NCI-H1436 treated with DMSO at 0.1 percent for 48 hours (cell line): ENCODE measurements at places on chromosomes 4 and X.

DNA sequence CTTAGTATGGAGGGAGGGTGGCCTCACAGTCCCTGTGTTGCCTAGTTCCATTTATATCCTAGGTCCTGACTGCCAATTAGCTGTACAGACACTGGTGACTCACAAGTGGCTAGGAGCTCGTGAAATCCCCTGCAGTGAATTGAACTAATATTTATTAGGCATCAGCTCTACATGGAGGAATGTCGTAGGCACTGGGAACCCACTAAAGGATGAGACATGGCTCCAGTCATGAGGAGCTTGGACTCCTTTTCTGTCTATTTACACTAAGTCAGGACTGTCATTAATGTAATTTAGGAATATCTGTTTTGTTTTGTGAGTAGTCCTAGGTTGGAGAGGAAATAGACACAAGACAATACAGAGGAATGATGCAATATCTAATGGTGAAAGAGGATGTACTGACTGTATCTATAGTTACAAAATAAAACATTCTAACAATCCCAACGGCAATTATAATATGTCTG is 67.7 kb downstream of the MID1IP1 start:
- DNase-seq: no peak

GRCh38 chr4:1476140-1476513 is 69.9 kb upstream of the NKX1-1 start:
- no peak for DNase-seq

GRCh38 chr4:95249426-95250021 is 299.2 kb downstream of the UNC5C start:
- DNase-seq: no peak

- no peak for DNase-seq
These were observed 347.7 kb downstream of the HS3ST1 start for GRCh38 chr4:11081006-11081405.

- no peak for DNase-seq
These were observed 53.0 kb upstream of the RAPGEF2 start for GRCh38 chr4:159049780-159050375.

DNA sequence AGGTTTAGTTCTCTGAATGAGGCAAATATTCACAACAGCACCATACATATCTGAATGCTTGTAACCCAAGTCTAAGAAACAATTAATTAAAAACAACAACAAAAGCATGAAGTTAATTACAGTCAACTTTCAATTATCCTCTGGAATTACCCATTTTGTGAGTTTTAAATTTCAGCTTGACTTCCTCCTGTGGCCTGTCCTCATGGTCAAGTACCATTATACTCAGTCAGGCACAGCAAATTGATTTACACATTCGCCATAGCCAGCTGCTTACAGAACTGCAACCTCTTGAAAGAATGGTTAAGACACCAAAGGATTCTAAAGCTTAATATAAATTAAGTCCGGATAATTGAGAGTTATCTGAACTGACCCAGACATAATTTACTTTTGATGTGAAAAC is 306.5 kb downstream of the CAMK2D start:
- peak; percentile 16 for DNase-seq

DNA sequence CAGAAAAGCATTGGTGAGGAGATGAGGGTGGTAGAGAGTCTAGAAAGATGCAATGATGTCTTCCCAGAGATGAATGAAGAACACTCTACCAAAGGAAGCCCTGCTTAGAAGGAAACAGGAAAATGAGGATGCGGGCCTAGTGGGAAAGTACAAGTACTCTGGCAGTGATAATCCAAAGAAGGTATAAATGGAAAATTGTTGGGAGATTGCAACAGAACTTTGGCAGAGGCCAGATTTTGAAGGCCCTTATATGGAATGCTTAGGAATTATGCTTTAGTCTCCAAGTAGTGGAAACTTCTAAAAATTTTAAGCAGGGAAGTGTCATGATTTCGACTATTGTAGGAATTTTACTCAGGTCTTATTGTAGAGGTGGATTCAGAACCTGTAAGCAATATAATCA is 11.0 kb downstream of the ARSJ start:
- no peak for DNase-seq

- no peak for DNase-seq
These were observed 7.0 kb downstream of the STAG2 start for GRCh38 chrX:123968383-123969050.

GRCh38 chr4:10684631-10685030 is at the start of gene CLNK:
Gene CLNK (minus strand): TSS chr4:10684768. CDS start chr4:10667869, 16,899 bp downstream.
- no peak for DNase-seq

DNA sequence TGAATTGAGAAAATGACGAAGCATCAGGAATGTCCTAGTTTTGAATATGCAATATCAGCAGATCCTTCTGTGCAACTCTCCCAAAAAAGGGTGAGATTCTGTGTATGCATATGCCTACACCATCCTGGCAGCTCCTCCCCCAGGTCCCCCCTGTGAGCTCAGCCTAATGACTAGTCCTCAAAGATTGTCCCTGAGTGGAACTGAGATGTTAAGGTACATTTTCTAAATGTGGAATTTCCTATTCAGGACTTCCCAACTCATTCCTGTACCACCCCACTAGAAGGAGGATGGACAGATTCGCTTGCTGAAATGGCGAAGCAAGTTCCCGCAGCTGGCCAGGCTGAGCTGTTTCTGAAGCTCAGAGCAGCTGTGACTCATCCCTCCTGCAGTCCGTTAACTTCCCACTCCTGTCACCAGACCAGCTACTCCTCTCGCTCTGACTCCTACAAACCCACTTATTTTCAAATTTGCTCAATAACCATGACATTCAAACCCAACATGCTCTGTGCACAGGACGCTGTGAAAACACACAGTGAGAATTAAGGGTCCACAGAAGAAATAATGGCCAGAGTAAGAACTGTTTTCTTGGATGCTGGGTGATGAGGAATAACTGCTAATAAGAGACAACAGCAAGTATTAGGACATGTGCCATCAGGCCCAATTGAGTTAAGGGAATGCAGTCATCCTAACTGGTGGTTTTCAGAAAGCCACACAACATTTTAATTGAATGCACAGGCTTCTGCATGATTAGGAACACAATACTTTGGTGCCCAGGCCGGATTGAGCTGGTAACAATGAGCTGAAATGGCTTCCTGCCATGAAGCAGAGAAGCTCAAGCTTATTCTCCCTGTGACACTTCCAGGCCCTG is 40.0 kb upstream of the IRF2 start:
- no peak for DNase-seq

DNA sequence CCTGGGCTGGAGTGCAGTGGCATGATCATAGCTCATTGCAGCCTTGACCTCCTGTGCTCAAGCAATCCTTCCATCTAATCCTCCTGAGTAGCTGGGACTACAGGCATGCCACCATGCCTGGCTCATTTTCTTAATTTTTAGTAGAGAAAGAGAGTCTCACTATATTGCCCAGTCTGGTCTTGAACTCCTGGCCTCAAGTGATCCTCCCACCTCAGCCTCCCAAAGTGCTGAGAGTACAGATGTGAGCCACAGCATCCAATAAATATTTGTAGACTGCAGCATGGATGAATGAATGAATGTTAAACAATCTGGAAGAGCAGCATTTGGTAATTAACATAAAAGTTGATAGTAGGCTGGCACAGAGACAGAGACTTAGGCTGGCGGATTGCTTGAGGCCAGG is 20.0 kb downstream of the KLB start:
- DNase-seq: no peak

DNA sequence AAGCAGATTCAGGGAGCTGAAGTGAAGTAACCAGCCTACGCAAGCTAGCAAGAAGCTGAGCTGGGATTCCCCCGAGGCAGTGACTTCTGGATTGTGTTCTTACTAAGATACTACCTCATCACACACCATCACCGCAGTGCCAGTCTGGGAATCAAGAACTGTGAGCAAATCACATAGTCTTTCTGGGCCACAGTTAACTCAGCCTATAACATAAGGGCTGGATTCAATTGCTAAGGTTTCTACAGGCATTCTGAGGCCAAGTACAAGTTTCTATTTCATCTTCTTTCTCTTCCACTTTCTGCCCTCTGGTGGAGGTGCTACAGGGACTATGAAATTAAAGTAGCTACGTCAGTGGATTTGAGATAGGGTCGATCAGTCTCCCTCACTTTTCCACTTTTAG is 1.4 kb upstream of the CORIN start:
- no peak for DNase-seq

DNA sequence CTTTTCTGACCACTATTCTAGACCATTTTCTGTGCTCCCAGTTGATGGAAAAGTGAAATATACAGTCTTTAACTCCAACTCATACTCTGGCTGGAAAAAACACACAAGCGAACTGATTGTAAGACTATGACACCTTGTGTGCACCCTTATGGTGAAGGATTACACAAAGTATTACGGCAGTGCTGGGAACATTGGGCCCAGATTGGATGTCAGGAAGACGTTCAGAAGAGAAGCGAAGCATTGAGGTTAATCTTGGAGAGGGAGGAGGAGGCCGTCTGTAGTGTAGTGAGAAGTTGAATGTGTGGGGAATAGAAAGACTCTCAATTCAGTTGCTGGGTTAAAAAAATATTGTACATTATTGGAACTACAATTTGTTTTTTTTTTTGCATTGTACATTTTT is 50.0 kb downstream of the GRIA2 start:
- DNase-seq: no peak

- no peak for DNase-seq
These were observed 62.5 kb downstream of the ASB9 start for GRCh38 chrX:15207384-15207783.

- DNase-seq: no peak
These were observed 7.6 kb downstream of the PDE6B start for GRCh38 chr4:632926-633325.

- no peak for DNase-seq
These were observed 632 bp downstream of the CCSER1 start for GRCh38 chr4:90127706-90128345.

DNA sequence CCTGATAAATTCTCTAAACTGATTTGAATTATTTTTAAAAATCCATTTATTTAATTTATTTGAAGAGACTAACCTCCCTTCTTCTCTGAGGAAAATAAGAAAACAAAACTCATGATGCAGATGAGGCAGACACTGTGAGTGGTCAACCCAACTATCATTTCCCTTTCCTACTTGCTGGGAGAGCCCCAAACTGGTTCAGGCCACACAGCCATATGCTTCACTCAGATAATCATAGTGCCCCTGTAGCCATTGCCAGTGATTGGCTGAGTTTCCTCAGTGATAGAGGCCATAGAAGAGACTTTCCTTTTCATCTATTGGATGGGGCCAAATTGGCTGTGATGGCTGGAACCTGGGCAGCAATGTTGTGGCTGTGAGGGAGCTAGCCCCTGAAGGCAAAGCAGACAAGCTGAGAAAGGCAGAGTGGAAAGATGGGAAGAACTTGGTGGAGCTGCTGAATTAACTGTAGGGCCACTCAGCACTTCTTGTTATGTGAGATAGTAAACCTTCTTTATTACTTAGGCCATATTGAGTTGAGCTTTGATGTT is 49.8 kb downstream of the RAB33B start:
- DNase-seq: no peak

GRCh38 chr4:54016504-54016903 is 47.9 kb downstream of the CHIC2 start:
- peak; percentile 43 for DNase-seq

DNA sequence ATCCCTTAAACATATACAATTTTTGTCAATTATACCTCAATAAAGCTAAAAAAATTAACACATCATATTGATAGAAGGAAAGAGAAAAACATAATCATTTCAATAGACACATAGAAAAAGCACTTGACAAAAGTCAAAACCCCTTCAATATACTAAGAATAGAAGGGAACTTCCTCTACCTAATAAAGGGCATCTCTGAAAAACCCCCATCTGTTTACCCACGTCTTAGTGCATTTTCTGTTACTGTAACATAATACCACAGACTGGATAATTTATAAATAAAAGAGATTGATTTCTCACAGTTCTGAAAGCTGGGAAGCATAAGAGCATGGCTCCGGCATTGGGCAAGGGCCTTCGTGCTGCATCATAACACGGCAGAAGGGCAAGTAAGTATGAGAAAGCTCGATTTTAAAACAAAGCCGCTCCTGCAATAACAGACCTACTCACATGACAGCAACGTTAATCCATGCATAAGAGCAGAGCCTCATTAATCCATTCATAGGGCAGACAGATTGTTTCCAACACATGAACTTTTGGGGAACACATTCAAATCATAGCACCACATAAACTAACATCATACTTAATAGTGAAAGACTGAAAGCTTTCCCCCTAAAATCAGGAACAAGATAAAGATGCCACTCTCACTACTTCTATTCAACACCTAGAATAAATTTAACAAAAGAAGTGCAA is 15.7 kb downstream of the STEEP1 start:
- no peak for DNase-seq

DNA sequence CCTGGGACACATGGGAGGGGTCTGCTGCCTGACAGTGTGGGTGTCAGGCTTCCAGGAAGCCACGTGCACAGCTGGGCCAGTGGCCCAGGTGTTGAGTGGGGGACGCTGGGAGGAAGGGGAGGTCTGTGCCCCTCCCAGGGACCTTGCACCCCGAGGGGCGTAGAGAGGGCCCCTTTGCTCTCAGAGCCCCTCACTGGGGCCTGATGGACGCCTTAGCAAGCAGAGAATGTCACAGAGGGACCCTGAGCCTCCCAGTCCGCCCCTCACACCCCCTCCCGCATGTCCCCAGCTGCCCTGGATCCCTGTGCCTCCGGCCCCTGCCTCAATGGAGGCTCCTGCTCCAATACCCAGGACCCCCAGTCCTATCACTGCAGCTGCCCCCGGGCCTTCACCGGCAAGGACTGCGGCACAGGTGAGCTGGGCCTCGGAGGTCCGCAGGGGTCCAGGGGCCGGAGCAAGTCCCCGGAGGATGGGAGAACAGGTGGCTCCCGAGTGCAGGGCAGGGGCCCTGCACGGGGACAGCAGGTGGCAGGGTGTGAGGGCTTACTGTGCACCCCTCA is 2.1 kb downstream of the HGFAC start:
- no peak for DNase-seq

GRCh38 chr4:72505314-72505744 is 63.7 kb downstream of the ADAMTS3 start:
- DNase-seq: no peak

- no peak for DNase-seq
These were observed 162.4 kb upstream of the GPRIN3 start for GRCh38 chr4:89469930-89470375.

- DNase-seq: no peak
These were observed 793 bp downstream of the TSPAN7 start for GRCh38 chrX:38561951-38562719.

- DNase-seq: no peak
These were observed 100.5 kb downstream of the PHKA2 start for GRCh38 chrX:18883234-18883960.

DNA sequence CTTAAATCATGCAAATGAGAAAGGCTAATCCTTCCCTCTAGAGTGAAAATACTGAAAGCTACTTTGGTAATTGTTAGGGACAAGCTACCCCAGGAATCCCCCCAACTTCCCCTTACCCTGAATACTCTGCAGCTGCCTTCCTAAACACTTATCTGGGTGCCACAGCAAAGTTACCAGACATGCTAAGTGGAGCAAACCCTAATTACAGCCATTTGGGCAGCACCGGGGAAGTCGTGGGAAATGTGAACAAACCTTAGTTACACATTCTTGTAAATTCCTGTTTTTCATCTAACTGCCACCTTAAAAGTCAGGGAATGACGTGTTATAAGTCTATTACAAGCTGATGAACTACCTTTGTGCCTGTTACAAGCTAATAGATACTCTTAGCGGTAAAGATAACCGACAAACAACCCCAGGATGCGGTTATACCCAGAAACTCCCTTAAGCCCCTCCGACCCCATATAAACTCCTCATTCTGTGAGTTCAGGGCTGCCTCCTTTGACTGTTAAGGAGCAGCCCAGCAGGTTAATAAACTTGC is 66.0 kb upstream of the PLAC8 start:
- no peak for DNase-seq

- no peak for DNase-seq
These were observed 37.6 kb upstream of the UGT2B17 start for GRCh38 chr4:68613752-68614151.
